GM12878 (cell line): ENCODE measurements at places on chromosomes 7 and 10. TPM values are rescaled to one million over a fixed set of nuclear protein-coding genes. Genes with fewer than 3 reads are reported as not detected.

- DNase-seq: no peak
- H3K27ac ChIP-seq: no peak overlapping the region
- H3K27me3 ChIP-seq: no peaks in the 10 kb centered on the region; the same call in 1 of the 2 replicates
- H3K4me3 ChIP-seq: no peak overlapping the region
- H3K4me1 ChIP-seq: no peaks in the 10 kb centered on the region
Measured at GRCh38 chr10:15267496-15267895, 99.0 kb upstream of the NMT2 start.

The COBL gene
- 0.03 and 0.21 TPM in 2 replicates for total RNA-seq

The MTURN gene
- total RNA-seq: 4.3 and 4.7 TPM in 2 replicates

DNA sequence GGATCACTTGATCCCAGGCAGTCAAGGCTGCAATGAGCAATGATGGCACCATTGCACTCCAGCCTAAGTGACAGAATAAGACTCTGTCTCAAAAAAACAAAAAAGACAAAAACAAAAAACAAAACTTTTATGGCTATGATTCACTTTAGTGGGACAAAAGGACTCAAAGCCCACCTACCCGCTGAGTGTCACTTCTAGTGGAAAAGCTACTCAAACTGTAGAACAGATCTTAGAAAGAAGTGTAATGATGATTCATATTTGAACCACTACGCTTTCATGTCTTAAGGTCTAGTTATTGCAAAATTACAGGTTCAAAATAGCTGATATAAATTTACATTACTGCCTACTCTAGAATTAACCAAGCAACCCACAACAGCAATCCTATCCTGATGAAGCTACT is 47.1 kb upstream of the OTUD1 start:
- DNase-seq: no peak
- H3K4me1 ChIP-seq: no peaks in the 10 kb centered on the region
- no peaks in the 10 kb centered on the region for H3K27me3 ChIP-seq
- no peak overlapping the region for H3K27ac ChIP-seq
- no peaks in the 10 kb centered on the region for H3K36me3 ChIP-seq

The FAM25C gene
- not detected in 2 replicates for total RNA-seq

GRCh38 chr7:112346381-112347060 is 103.7 kb upstream of the IFRD1 start:
- H3K27me3 ChIP-seq: no peaks in the 10 kb centered on the region
- no peaks in the 10 kb centered on the region for H3K4me1 ChIP-seq
- no peak overlapping the region for H3K27ac ChIP-seq
- H3K4me3 ChIP-seq: no peak overlapping the region
- no peak for DNase-seq

DNA sequence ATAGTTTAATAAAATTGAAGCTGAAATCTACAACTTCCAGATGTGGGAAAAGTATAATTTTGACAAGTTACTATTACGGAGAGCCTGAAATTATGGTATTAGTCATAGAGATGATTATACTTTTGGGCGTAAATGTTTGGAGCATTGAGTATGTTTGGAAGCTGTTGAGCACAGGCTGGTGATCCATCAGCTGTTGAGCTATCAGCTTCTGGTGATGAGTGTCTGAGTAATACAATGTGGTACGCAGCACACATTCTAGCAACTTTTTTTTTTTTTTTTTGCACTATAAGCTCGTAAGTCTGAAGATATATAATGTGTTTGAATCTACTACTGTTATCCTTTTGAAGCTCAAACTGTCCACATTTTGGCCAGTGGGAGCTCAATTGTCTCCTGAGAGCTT is 123.4 kb downstream of the ATE1 start:
- H3K27me3 ChIP-seq: no peaks in the 10 kb centered on the region
- DNase-seq: no peak
- no peaks in the 10 kb centered on the region for H3K36me3 ChIP-seq
- no peaks in the 10 kb centered on the region for H3K4me1 ChIP-seq
- H3K4me3 ChIP-seq: no peak overlapping the region
- H3K27ac ChIP-seq: no peak overlapping the region

DNA sequence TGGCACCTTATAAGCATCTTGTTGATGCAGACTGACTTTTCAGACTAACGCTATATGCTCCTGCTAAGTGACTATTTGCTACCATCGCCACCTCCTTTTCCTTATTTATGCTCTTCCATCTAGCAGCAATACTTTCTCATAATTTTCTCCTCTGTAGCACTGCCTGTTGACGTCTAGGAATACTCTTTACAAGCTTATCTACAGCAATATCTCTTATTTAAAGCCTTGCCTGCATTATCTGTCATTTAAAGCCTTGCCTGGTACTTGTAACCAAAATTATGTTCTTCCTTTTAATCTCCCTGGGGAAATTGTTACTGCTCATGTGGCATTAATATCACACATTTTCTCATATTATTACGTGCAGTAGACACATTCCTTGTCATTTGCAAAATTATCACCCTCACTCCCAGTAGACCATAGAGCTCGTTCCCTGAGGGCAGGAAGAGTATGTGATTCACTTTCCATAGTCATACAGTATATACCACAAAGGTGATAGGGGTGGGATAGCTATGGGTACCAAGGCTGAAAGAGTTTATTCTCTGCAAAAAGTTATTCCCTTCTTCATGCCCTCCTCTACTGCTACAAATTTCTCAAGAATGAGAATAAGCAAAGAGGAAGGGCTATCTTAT is 359.7 kb upstream of the PCDH15 start:
- no peak for DNase-seq
- no peak overlapping the region for H3K4me3 ChIP-seq
- H3K36me3 ChIP-seq: no peaks in the 10 kb centered on the region
- no peaks in the 10 kb centered on the region for H3K4me1 ChIP-seq

- DNase-seq: no peak
- H3K4me1 ChIP-seq: no peaks in the 10 kb centered on the region
- H3K4me3 ChIP-seq: no peak overlapping the region
- no peaks in the 10 kb centered on the region; the same call in 1 of the 2 replicates for H3K27me3 ChIP-seq
- H3K27ac ChIP-seq: no peak overlapping the region
Measured at GRCh38 chr10:132512693-132513345, 24.8 kb upstream of the INPP5A start.

The HIP1 gene
- total RNA-seq: 6.6 and 9.7 TPM in 2 replicates

The POLR2J2 gene
- total RNA-seq: 6.7 and 11.4 TPM in 2 replicates

GRCh38 chr10:44908066-44908749 is 2.9 kb upstream of the TMEM72 start:
- H3K4me3 ChIP-seq: no peak overlapping the region
- H3K36me3 ChIP-seq: no peaks in the 10 kb centered on the region
- H3K27ac ChIP-seq: no peak overlapping the region
- no peaks in the 10 kb centered on the region for H3K4me1 ChIP-seq

- H3K36me3 ChIP-seq: peaks cover 6% of the 10 kb centered on the region
- peaks cover 62% of the 10 kb centered on the region for H3K4me1 ChIP-seq
- peak overlapping the region; percentile 47 for H3K27ac ChIP-seq
- H3K4me3 ChIP-seq: no peak overlapping the region
- no peak for DNase-seq
Measured at GRCh38 chr10:124728830-124729661, 15.1 kb downstream of the FAM53B start.

The MAGI2 gene
- 0.05 and 0.15 TPM in 2 replicates for total RNA-seq

GRCh38 chr7:41367967-41368882 is 334.7 kb downstream of the INHBA start:
- H3K4me1 ChIP-seq: no peaks in the 10 kb centered on the region
- no peak for DNase-seq
- H3K36me3 ChIP-seq: no peaks in the 10 kb centered on the region
- no peak overlapping the region for H3K4me3 ChIP-seq

The ZNF212 gene
- total RNA-seq: 9.4 and 11.6 TPM in 2 replicates

DNA sequence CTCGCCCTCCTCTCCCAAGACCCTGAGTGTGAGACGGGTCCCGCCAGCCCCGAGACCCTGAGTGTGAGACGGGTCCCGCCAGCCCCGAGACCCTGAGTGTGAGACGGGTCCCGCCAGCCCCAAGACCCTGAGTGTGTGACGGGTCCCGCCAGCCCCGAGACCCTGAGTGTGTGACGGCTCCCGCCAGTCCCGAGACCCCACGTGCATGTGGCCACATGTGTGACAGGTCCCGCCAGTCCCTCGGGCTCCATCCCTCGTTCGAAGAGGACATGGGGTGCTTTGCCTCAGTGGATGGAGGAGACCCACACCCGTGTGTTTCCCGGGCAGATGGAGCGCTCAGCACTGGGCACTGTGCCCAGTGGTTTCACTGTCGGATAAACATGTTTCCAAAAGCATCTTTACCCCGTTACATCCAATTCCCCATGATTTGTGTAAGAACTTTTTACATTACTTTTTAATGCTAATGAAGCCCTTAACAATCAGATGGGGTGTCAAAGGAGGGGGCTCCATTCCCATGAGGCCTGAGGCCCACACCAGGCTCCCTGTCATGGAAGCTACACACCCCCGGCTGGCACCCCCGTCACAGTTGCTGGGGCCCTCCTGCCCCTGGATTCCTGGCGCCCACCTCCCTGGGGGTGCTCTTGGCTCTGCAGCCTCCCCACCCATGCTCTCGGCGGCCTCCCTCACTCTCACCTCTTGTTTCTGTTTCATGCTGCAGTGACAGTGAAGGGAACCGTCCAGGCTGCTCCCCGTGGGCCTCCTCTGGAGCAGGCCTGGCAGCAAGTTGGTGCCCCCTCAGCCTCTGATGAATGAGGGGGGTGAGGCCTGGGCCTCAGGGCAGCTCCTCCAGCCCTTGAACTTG is 48.5 kb upstream of the CFAP46 start:
- H3K4me3 ChIP-seq: no peak overlapping the region
- no peaks in the 10 kb centered on the region for H3K36me3 ChIP-seq
- no peak for DNase-seq
- no peaks in the 10 kb centered on the region for H3K4me1 ChIP-seq
- H3K27ac ChIP-seq: no peak overlapping the region
- no peaks in the 10 kb centered on the region for H3K27me3 ChIP-seq

DNA sequence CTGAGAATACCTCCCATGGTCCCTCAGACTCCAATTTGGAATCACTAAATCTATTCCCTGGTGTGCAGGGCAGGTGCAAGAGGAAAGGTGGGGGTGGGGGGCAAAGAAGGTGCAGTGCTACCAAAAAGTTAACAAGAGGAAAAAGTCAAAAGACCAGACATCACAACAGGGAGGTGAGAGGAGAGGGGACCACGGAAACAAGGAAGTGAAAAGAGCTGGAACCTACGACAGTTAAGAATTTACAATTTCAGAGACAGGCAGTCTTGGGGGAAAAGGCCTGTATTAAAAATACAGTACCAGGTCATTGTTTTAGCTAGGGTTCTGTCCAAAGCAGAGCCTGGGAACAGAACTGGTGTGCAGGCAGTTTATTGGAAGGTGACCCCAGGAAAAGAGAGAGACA is 14.6 kb downstream of the ITGB1 start:
- no peaks in the 10 kb centered on the region; the same call in 1 of the 2 replicates for H3K36me3 ChIP-seq
- peak overlapping the region; percentile 40; the same call in 1 of the 2 replicates for H3K27ac ChIP-seq
- H3K4me3 ChIP-seq: peak overlapping the region; percentile 8; the same call in 1 of the 2 replicates

The OR6V1 gene
- total RNA-seq: not detected in 2 replicates

- H3K27me3 ChIP-seq: no peaks in the 10 kb centered on the region
- H3K36me3 ChIP-seq: peaks cover 3% of the 10 kb centered on the region
- H3K27ac ChIP-seq: peak overlapping the region; percentile 2; the same call in 1 of the 2 replicates
- H3K4me3 ChIP-seq: no peak overlapping the region
- H3K4me1 ChIP-seq: peaks cover 25% of the 10 kb centered on the region
Measured at GRCh38 chr7:6476596-6477317, 29.0 kb upstream of the DAGLB start.

DNA sequence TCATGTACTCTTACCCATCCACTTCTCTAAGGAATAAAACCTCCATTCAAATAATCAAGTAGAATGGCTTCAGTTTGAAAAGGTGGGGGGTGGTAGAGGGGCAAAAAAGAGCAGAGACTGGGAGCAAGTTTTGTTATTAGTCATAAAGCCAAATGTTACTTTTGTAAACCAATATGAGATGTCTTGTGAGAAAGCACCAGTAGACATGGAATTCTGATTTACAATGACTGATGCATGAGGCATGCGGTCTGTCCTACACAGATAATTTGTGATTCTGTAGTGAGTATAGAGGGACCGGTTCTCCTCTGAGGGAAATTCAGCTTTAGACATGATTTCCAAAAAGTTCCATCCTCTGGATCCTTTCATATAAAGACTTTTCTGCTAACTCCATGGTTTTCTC is 12.9 kb upstream of the ABCA13 start:
- no peaks in the 10 kb centered on the region for H3K36me3 ChIP-seq
- DNase-seq: no peak
- H3K4me1 ChIP-seq: no peaks in the 10 kb centered on the region
- no peaks in the 10 kb centered on the region; the same call in 1 of the 2 replicates for H3K27me3 ChIP-seq

DNA sequence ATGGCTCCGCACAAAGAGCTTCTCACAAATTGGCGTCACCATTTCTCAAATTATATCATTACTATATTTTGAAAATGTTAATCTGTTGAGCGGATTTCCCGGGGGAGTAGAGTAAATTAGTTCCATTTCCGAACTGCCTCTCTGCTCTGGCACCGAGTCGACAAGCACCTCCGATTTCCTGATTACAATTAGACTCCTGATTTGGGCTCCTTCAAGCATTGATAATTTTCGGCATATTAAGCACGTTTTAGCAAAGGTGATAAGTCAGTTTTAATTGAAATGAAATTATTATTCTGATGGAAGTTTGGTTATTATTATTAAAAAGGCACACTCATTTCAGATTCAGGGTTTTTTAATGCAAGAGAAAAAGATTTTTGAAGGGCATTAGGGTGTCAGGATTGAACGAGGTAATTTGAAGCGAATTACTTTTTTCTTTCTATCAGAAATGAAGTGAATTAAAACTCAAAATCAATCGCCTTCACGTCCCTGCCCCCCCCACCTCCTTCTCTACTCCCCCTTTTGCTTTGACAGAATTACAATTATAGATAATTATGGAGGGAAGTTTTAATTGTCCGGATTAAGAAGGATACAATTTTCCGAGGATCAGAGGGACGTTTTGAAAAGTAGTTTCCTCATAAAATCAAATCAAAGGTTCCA is 4.0 kb upstream of the UNCX start:
- DNase-seq: no peak
- H3K4me3 ChIP-seq: no peak overlapping the region
- H3K36me3 ChIP-seq: no peaks in the 10 kb centered on the region
- H3K4me1 ChIP-seq: no peaks in the 10 kb centered on the region
- peaks cover 4% of the 10 kb centered on the region for H3K27me3 ChIP-seq

GRCh38 chr7:65264258-65264657 is 109.4 kb upstream of the ZNF92 start:
- H3K27ac ChIP-seq: no peak overlapping the region
- no peaks in the 10 kb centered on the region for H3K36me3 ChIP-seq
- H3K27me3 ChIP-seq: no peaks in the 10 kb centered on the region
- no peak for DNase-seq
- H3K4me3 ChIP-seq: no peak overlapping the region

The HOXA13 gene
- total RNA-seq: not detected in 2 replicates

- DNase-seq: no peak
- H3K36me3 ChIP-seq: no peaks in the 10 kb centered on the region
- no peak overlapping the region for H3K27ac ChIP-seq
- H3K4me3 ChIP-seq: no peak overlapping the region
- H3K4me1 ChIP-seq: no peaks in the 10 kb centered on the region
Measured at GRCh38 chr10:128626397-128627000, 500.3 kb upstream of the MKI67 start.

GRCh38 chr7:154881026-154881425 is 121.9 kb downstream of the PAXIP1 start:
- no peak for DNase-seq
- H3K36me3 ChIP-seq: no peaks in the 10 kb centered on the region
- no peak overlapping the region for H3K4me3 ChIP-seq
- H3K27me3 ChIP-seq: no peaks in the 10 kb centered on the region
